Activated naive CD4-positive, alpha-beta T cell (primary cell): ENCODE measurements at places on chromosomes 7 and 10.

DNA sequence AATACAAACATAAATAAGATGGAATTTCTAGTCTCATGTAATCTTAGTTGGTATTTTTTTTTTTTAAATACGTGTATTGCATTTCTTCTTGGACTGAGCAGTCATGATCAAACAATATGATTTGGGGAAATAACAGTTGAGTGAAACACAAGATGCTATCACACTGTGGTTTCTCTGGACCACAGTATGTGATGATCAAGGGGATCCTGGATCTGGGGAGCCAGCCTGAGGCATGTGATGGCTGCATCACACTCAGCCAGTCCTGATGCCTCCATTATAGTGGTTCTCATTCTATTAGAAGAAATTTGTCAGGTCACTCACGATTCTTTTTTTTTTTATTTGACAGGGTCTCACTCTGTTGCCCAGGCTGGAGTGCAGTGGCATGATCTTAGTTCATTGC lies 495.9 kb upstream of the POT1 start:
- DNase-seq, result no peak

DNA sequence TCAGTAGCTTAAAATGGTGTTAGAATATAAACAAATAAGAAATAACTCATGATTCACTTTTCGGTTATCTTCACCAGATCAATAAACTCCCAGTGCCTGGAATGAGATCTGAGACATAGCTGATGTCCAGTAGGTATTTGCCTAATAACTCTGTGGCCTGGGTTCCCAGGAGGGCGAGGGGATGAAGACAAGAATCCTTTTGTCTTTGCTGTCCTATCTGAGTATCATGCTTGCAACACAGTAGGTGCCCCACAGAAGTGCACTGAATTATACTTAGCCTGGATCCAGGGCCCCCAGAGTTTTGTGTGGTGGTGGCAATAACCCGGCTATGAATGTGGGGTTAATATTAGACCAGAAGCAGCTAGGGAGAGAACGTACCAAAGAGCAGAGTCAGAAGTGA lies 350.1 kb upstream of the AOAH start:
- no peak for DNase-seq

DNA sequence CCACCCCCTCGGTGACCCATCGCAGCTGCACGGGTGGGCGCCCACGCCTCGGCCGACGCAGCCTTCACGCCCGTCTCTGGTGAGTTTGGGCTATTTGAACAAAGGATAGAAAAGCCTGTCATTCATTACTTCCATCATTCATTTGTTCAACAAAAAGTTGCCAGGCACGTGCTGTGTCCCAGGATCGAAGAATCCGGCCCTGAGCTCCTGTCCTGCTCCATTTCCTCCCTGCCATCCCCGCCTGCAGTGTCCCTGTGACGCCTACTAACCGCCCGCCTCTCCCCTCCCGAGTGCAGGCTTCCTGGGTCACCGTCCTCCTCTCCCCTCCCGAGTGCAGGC lies 340.1 kb downstream of the WDR37 start:
- DNase-seq, result no peak

DNA sequence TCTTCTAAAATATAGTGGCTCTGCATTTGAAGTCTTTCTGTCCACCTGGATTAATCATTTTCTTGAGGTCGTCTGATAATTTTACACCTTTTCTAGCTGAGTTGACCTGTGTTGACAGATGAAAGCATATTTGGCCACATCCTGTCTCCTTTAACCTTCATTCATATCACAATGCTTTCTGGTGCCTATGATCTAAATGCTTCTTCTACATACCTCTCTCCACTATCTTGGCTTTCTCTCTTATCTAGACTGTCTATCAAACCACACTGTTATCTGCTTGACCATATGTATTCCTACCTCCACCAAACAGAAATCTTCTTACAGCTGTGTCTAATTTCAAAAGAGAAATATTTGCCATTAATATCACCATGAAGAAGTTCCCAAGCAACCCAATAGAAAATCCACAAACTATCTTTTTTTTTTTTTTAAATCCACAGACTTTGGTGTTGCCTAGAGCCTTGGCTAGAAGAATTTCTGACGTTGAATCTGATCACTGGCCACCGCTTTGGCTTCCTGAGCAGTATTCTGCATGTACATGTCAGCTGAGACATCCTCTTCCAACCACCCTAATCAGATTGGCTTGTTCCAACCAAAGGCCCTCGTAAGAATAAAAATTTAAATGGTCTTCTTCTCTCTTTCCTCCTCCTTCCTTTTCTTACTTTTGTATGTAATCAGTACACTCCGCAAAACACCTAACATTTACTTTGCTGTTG lies 66.3 kb upstream of the SP4 start:
- DNase-seq, result no peak

GRCh38 chr10:62049624-62050345 lies 148.3 kb downstream of the ARID5B start:
- DNase-seq, result no peak

GRCh38 chr10:34854147-34854601 lies 39.1 kb upstream of the PARD3 start:
- no peak for DNase-seq

GRCh38 chr7:140005754-140006503 lies 56.8 kb downstream of the PARP12 start:
- no peak for DNase-seq

DNA sequence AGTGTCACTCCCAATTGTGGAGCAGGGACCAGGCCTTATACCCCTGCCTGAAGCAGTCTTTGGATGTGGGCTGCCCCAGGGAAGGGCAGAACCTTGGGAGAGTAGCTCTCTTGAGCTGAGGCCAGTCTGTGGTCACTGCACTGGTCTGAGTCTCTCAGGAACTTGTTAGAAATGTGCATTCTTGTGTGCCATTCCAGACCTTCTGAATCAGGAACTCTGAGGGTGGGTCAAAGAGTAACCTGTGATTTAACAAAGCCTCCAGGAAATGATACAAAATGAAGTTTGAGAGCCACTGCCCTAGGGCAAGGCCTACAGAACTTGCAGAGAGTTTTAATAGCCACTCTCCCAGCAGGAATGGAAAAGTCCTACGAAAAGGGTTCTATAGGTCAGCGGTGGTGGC lies 68.1 kb downstream of the LYZL1 start:
- no peak for DNase-seq

DNA sequence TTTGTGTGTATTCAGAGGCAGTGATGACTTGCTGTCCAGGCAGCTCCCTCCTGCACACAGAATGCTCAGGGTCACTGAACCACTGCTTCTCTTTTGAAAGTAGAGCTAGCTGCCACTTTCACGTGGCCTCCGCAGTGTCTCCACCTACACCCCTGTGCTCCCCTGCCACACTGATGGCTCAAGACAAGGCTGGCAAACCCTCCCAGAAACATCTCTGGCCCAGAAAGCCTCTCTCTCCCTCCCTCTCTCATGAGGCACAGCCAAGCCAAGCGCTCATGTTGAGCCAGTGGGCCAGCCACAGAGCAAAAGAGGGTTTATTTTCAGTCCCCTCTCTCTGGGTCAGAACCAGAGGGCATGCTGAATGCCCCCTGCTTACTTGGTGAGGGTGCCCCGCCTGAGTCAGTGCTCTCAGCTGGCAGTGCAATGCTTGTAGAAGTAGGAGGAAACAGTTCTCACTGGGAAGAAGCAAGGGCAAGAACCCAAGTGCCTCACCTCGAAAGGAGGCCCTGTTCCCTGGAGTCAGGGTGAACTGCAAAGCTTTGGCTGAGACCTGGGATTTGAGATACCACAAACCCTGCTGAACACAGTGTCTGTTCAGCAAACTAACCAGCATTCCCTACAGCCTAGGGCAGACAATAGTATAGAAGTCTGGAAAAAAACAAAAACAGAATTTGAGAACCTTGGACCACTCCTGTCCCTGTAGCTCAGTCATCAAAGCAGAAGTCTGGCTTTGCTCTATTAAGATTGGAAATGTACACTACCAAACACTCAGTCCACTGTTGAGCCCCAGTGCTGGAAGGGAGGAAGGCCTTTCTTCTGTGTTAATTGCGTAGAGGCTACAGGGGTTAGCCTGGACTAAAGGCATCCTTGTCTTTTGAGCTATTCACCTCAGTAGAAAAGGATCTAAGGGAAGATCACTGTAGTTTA lies 15.8 kb downstream of the SCD start:
- no peak for DNase-seq

GRCh38 chr7:128932862-128933179 lies 4.9 kb upstream of the IRF5 start:
- DNase-seq, result no peak

GRCh38 chr10:57145548-57145947 lies 784.5 kb upstream of the ZWINT start:
- DNase-seq, result no peak

- no peak for DNase-seq
Observed at GRCh38 chr7:80517282-80517747, 5.5 kb upstream of the GNAT3 start.

DNA sequence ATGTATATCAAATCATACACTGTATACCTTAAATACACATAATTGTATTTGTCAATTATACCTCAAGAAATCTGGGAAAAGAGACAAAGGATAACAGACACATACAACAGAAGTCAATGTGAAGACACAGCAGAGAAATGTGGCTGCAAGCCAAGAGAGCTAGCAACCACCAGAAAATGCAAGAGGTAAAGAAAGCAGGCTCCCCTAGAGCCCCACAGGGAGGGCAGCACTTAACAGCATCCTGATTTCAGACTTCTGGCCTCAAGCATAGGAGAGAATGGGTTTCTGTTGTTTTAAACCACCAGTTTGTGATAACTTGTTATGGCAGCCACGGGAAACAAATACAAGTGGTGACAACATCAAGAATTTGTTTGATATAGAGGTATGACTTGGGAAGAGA lies 1197.2 kb downstream of the SORCS1 start:
- no peak for DNase-seq

GRCh38 chr10:131738396-131738735 lies 162.4 kb upstream of the PPP2R2D start:
- no peak for DNase-seq

DNA sequence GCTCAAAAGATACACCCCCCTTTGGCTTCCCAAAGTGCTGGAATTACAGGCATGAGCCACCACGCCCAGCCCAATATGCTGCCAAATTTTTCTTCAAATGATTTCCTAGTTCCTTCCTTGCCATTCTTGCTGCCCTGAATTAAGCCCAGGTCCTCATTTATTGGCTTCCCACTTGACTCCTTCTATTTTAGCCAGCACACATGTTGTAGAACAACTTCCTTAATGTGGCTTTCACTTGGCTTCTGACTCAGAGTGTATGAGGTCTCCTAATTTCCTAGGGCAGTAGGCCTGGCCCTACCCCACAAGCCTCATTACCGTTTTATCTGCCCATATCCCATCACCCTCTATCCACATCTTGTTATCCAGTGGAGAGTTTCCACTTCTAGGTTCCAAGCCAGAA lies 21.8 kb upstream of the HIPK2 start:
- DNase-seq, result no peak

GRCh38 chr7:101987494-101987893 lies 170.1 kb downstream of the CUX1 start:
- no peak for DNase-seq

DNA sequence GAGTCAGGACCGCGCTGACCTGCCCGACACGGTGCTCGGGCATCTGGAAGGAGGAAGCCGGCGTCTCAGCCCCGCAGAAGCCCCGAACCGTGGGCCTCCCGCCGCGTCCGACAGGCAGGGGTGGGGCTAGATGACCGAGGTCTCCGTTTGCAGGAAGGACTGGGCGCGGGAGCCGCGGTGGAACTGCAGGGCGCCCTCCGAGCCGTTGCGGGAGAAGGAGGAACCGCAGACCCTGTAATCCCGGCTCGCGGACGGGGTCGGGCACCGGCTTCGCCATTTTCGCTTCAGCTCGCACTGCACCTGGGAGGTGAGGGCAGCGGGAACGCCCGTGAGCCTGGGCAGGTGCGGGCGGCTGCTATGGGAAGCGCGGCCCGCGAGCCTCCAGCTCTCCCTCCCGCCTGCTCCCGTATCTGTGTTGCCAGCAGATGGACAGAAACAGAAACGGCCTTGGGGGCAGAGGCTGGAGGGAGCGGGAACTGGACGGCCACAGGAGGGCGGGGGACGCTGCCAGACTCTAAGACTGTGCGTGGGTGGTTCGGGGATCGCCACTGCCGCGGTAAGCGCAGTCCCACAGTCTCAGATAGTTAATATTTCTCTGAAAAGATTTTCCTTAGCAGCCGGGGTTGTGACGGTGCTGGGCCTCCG lies 114.1 kb downstream of the VIPR2 start:
- no peak for DNase-seq

- no peak for DNase-seq
Observed at GRCh38 chr10:29176845-29177832, 111.7 kb upstream of the LYZL1 start.

- no peak for DNase-seq
Observed at GRCh38 chr7:11120068-11120664, 146.5 kb downstream of the PHF14 start.

DNA sequence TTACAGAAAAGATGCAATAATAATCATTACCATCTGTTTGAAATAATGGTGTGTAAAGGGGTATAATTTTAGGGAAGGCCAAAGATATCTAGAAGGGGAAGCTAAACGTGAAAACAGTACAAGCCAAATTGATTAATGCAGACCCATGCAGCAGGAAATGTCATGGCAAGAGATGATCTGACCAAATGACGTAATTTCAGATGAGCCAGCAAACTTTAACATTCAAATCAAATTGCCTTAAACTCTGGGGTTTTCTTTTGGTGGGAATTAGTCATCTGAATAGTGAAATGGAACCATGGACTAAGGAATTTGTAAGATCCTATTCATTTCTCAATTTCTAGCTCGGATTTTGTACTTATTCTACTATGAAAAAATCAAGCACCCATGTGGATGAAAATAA lies 21.4 kb upstream of the SCIN start:
- DNase-seq, result no peak

- no peak for DNase-seq
Observed at GRCh38 chr10:14753441-14753840, 21.3 kb downstream of the FAM107B start.

DNA sequence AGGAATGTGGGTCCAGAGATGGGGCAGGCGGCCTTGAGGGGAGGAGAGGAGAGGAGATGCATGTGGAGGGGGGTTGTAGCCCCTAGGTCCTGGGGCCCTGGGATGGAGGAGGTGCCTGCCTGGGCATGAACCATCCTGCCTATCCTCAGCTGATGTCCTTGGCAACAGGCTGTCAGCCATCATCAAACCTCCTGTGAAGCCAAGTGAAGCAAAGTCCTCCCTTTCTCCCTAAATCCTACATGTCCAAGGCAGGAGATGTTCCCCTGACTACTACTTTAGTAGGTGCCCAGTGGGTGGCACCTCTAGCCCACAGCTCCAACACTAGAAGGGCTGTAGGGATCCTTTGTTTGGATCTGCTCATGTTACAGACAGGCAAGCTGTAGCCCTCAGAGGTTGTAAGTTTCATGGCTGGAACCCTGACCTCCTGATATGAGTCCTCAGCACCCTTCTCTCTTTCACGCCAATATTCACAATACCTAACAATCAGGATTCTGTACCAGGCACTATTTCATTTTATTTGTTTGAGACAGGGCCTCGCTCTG lies 66.6 kb upstream of the SYPL1 start:
- no peak for DNase-seq

- DNase-seq, result no peak
Observed at GRCh38 chr7:135672560-135673359, 10.4 kb downstream of the STMP1 start.
